Bone marrow (tissue), 2 donors: ENCODE measurements at places on chromosomes 2 and 18.

DNA sequence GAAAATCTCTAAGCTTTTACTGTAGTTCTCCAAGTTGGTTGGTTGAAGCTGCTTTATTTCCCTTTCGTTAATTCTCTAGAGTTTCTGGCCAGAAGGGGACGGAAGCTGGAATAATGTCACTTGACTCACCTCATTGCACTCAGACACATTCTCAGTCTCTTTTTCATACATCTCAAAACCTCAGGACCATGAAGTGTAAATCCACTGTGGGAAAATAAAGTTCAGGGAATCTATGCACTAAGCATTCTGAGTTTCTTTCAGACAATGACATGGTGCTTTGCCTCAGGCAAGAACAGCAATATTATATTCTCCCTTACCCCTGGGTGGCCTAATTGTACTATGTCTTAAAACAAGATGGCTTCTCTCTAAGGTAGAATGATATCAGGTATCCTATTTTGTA is 167.8 kb downstream of the PRPF40A start:
- no peak for DNase-seq

DNA sequence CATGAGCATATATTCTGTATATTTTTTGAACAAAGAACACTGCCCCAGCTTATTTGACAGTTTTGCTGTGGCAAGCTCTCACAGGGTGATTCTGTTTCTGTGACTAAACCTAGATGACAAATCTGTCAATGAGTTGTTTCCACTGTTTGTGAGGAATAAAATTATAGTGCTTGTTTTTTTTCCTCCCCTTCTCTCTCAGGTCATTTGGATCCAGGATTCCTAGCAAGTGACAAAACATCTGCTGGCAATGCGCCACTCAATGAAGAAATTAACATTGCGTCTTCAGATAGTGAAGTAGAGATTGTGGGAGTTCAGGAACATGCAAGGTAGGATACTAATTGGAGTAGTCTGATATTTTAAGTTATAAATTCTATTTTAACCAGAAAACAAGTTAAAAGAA is 149.3 kb downstream of the HAUS1 start:
- DNase-seq: no peak

GRCh38 chr18:10195529-10195928 is 258.9 kb upstream of the APCDD1 start:
- DNase-seq: no peak

DNA sequence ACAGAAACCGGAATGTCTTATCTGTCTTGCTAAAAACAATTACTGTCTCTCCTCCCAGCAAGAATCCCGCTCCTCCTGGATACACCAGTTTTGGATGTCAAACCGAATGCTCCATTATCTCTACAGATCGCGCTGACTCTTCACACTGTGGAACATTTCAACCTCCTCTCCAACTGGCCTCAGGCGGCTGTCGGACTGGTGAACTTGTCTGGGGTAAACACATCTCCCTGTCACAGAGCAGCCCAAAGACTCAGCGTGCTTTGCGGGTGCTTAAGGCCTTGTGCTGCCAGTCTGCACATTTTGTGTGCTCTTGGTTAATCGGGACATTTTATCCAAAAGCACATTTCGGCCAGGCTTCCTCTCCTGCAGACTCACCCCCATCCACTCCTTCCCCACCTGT is 173.1 kb downstream of the ICOS start:
- no peak for DNase-seq

DNA sequence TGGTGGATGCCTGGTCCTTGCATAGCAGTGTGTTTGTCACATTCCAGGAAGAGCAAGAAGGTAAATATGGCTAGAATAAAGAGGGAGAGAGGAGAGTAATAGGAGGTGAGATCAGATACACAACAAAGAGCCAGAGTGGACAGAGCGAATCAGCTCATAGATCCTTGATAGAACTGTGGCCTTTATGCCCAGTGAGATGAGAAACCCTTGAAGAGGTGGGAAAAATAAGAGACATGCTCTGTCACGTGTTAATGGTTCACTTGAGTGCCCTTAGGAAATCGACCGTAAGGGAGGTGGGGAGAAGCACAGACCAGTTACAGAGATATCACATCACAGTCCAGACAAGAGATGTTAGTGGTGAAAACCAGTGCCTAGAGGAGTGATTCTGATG is 84.7 kb upstream of the RAB27B start:
- no peak for DNase-seq

DNA sequence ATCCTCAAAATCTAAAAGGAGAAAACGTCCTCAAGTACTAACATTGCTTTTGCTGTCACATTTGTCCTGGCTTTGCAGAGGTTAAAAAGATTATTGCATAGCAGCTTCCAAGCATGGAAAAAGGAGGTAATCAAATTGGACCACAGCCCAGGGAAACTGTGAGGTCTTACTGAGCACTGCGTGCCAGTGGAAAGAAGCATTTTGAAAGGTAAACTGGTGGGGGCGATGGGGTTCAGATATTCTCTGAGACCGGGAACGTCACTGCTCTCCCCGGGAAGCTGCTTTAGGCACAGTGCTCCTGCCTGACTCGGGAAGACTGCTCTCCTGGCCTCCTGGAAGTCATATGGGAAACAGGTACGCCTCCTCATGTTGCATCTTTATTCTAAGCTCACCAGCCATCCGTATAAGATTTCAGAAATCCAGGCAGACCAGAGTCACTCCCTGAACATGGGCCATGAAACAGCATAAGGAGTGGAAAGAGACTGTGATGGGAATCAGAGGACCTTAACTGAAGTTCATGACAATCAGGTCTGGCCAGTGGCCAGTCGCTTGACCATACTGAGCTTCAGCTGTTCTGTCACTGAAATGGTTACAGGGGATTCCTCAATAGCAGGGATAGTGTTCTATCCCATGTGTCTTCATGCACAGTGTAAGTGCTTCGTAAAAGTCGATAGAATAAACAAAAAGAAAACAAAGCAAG is 284.1 kb downstream of the TRIB2 start:
- no peak for DNase-seq
